ENCODE measurements at places on chromosomes 6 and 20.
A peak's percentile ranks its signal among the peaks of the same experiment; 100 is the strongest.

DNA sequence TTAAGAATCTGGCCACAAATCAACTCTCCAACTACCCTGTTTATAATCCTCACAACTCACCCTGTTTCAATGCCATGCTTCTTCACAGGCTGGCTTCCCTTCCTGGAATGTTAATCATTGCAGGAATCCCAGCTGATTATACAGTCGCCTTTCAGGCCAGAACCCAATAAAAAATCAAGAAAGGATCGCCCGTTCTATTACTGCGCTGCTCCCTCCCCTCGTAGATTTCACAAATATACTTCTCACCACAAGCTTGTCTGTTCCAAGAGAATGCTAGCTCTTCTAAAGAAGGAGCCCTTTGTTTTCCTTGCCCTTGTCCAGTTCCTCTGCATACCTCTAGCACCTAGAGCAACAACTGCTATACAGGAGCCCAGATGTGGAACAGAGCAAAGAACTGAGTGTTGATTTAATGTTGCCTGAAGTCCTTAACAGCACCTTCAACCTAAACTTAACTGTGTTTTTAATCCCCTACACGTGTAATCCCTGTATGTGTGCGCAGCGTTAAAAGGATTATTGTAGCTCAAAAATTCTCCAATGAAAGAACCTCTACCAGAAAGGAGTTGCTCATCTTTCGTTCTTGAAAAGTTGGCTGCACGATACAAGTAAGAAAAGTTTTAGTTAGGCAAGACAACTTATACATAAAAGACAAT, 988 bp downstream of the ECHDC1 start:
- H3K27me3 ChIP-seq, result no peaks in the 10 kb centered on the region
- no peak for DNase-seq
- no peak overlapping the region for H3K4me3 ChIP-seq
- no peak overlapping the region for H3K27ac ChIP-seq

- no peaks in the 10 kb centered on the region for H3K36me3 ChIP-seq
- no peak overlapping the region for H3K27ac ChIP-seq
- H3K27me3 ChIP-seq, result no peaks in the 10 kb centered on the region
- no peaks in the 10 kb centered on the region for H3K4me1 ChIP-seq
- DNase-seq, result no peak
Observed at GRCh38 chr6:7201732-7202541, 94.2 kb downstream of the RREB1 start.

DNA sequence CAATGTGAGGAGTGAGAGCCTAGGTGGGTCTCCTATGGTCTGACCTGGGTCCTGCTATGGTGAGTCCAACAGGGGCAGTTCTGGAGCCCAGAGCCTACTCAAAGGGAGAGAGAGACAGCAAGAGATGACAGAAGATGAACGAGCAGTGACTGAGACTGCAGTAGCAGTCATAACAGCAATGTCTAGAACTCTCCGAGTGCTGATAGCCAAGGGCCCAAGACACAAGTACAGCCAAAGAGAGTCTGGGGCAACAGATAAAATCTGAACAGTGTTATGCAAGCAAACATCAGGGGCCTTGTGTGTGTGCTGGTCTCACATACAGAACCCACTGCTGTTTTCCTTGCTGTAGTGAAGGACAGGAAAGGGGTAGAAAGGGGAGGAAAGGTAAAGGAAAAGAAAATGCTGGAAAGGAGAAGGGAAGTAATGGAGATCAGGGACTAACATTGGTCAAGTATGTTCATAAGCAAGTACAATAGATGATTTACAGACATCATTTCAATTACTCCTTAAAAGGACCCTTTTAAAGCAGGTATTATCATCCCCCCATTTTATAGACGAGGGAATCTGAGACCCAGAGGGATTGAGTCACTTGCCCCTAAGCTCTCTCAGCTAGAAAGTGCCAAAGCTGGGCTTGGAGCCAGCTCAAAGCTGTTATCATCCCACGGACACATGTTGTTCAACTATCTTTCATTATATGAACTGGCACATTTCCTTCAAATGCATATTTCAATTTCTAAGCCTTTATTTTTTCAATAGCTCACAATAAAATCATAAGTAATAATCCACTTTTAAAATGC, 182.3 kb upstream of the RAB32 start:
- H3K27me3 ChIP-seq, result no peaks in the 10 kb centered on the region
- no peaks in the 10 kb centered on the region for H3K36me3 ChIP-seq
- no peak overlapping the region for H3K27ac ChIP-seq

DNA sequence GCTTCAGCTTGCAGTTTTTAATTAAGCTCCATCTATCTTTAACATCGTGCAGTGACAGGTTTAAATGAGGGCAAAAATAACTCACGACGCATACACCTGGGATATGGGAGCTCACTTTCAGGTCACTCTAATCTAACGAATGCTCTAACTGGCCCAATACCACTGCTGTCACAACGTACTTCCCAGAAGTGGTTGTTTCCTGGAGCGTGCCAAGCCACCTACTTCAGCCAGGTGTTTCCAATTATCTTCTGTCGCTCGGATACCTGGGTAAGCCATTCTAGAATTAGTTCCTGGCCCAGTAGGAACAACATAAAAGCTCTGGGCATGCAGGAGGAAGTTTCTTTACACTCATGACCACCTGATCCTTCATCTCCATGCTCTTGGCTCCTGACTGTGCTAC, 147.4 kb downstream of the FOXC1 start:
- H3K27me3 ChIP-seq, result no peaks in the 10 kb centered on the region
- no peak overlapping the region for H3K4me3 ChIP-seq
- H3K27ac ChIP-seq, result no peak overlapping the region
- no peaks in the 10 kb centered on the region for H3K4me1 ChIP-seq

GRCh38 chr20:58665606-58666005, 14.5 kb downstream of the STX16 start:
- DNase-seq, result peak; percentile 50
- peak overlapping the region; percentile 72 for H3K27ac ChIP-seq
- no peaks in the 10 kb centered on the region for H3K27me3 ChIP-seq
- H3K4me3 ChIP-seq, result no peak overlapping the region
- H3K4me1 ChIP-seq, result peaks cover 23% of the 10 kb centered on the region

DNA sequence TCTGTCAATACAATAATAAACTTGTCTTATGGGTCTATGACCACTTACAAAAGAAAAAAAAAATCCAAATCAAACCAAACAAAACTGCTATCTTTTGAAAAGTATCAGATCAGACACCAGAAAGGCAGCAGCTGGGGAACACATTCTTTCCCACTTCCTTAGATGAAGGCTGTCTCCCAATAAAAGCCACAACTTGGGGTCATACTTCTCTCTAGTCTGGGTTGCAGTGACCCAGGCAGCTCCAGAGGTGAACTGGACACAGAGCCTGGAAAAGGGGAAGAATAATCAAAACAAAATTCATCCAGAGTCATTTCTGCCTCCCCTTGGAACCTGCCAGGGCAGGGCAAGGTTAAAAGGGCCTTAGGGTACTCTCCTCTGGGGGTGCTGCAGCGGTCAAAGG, 19.1 kb downstream of the ATXN1 start:
- H3K4me3 ChIP-seq, result no peak overlapping the region
- no peak overlapping the region for H3K27ac ChIP-seq
- DNase-seq, result no peak
- H3K27me3 ChIP-seq, result peaks cover 2% of the 10 kb centered on the region
- H3K36me3 ChIP-seq, result no peaks in the 10 kb centered on the region

DNA sequence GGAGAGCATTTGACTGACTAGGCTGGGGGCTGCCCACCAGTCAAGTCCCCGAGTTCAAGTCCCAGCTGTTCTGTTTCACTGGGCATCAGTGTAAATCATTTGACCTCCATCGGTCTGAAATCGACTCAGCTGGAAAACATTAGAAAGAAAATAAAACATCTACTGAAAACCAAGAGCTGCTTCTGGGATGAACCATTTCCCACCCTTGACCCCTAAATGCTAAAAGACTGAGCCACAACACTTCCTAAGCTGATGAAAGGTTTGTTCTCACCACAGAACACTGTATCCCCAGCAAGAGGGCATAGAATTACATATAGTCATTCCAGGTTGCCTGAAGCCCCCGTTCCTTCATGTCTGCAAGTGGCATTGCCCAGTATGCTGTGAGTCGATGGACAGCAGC, 237.0 kb upstream of the TAB2 start:
- H3K27me3 ChIP-seq, result no peaks in the 10 kb centered on the region
- no peak overlapping the region for H3K4me3 ChIP-seq
- no peaks in the 10 kb centered on the region for H3K36me3 ChIP-seq
- no peak for DNase-seq
- H3K4me1 ChIP-seq, result peaks cover 5% of the 10 kb centered on the region

DNA sequence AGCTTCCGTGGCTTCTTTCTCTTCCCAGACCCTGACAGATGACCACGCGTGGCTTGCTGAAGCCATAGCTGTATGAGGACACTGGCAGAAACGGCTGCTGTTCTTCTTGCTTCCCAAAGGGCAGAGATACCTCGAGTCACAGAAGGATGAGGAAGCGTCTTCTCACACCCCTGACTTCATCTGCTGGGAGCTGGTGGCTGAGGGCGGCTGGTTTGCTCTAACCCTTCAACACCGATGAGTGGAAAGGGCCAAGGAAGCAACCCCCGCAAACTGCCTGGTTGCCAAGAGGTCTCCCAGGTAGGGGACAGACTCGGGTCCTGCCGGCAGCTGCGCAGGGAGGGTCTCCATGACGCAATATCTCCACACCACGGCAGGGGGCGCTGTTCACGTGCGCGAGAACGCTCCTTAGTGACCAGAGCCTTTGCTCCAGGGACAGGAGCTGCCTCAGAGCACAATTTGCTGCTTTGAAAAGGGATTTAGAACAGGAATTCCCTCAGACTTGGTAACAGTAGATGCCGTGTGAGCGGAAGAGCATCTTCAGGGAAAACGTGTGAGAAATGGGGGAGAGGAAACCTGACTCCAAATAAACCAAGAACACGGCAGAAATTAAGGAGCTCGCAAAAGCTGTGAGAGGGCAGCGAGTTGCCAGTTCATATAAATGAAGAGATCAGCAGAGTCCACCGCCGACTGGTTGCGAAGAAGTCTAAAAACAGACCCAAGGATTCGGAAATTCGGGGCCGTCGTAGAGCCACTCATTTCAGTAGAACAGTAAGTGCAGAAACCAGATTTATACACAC, 80.2 kb downstream of the ERMARD start:
- peak overlapping the region; percentile 6 for H3K27ac ChIP-seq
- peaks cover 6% of the 10 kb centered on the region for H3K27me3 ChIP-seq
- peak overlapping the region; percentile 11 for H3K4me3 ChIP-seq
- DNase-seq, result peak; percentile 94
- H3K4me1 ChIP-seq, result peaks cover 8% of the 10 kb centered on the region
- H3K36me3 ChIP-seq, result peaks cover 10% of the 10 kb centered on the region

GRCh38 chr6:131954775-131955107, 3.6 kb upstream of the CCN2 start:
- no peak overlapping the region for H3K27ac ChIP-seq
- no peaks in the 10 kb centered on the region for H3K36me3 ChIP-seq
- peaks cover 5% of the 10 kb centered on the region for H3K4me1 ChIP-seq
- no peak for DNase-seq

DNA sequence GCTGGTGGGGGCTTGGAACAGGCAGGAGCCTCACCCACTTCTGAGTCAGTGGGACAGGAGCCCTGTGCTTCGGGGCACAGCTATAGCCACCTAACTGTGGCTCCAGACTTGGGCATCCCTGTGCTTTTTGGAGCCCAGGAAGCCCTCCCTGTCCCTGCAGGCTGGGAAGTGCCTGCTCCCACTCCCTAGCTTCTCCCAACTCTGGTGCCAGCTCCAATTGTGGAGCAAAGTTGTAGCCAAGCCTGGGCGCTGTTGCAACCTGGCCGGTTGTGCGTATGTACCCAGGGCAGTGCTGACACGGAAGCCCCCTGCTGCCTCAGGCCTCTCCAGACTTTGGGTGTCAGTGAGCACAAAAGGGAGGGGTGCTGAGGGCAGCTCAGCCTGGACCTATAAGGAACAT, 601.7 kb upstream of the GJE1 start:
- no peak overlapping the region for H3K4me3 ChIP-seq
- H3K27me3 ChIP-seq, result no peaks in the 10 kb centered on the region
- no peaks in the 10 kb centered on the region for H3K4me1 ChIP-seq
- no peak overlapping the region for H3K27ac ChIP-seq
- no peaks in the 10 kb centered on the region for H3K36me3 ChIP-seq

DNA sequence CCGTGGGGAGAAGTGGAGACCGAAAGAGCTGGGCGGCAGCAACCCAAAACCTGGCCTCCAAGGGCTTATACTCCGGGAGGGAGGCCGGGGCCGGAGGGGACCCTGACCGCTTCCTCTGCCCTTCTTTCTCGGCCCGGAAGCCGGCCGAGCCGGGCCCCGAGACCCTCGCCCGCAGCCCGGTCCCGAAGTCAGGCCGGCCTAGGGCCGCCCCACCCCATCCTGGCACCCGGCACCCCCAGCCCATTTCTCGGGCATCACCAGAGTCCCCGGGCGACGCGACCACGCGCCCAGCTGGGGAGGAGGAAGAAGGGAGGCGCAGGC, 572 bp upstream of the ZDHHC14 start:
- H3K27ac ChIP-seq, result no peak overlapping the region
- H3K36me3 ChIP-seq, result no peaks in the 10 kb centered on the region
- H3K27me3 ChIP-seq, result no peaks in the 10 kb centered on the region
- H3K4me3 ChIP-seq, result peak overlapping the region; percentile 85

GRCh38 chr20:33019465-33020277, 11.8 kb upstream of the BPIFB6 start:
- H3K4me3 ChIP-seq, result no peak overlapping the region
- peaks cover 8% of the 10 kb centered on the region for H3K27me3 ChIP-seq
- H3K4me1 ChIP-seq, result peaks cover 1% of the 10 kb centered on the region
- no peaks in the 10 kb centered on the region for H3K36me3 ChIP-seq
- H3K27ac ChIP-seq, result no peak overlapping the region

- DNase-seq, result no peak
- H3K4me1 ChIP-seq, result no peaks in the 10 kb centered on the region
- H3K27ac ChIP-seq, result no peak overlapping the region
- H3K4me3 ChIP-seq, result no peak overlapping the region
Observed at GRCh38 chr6:42086046-42087035, 36.0 kb downstream of the TAF8 start.

DNA sequence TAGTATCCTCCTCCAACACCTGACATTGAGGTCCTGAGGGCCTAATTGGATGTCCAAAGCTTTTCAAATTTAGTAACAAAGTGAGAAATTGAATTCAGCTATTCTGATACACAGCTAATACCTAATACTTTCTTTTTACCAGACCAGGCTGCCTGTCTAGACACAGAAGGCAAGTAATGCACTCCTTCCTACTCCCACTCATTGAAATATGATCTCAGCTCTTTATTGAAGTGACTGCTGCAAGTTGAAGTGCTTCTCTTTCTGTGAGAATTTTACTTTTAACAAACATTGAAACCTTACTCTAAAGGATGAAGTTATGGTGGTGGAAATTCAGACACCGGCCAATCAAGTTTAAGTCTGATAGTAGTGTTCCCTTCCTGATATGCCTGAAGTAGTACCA, 90.8 kb upstream of the OGFRL1 start:
- H3K4me1 ChIP-seq, result no peaks in the 10 kb centered on the region
- no peaks in the 10 kb centered on the region for H3K27me3 ChIP-seq
- no peak overlapping the region for H3K4me3 ChIP-seq
- H3K27ac ChIP-seq, result no peak overlapping the region

GRCh38 chr6:160895562-160895961, 96.0 kb upstream of the MAP3K4 start:
- no peak for DNase-seq
- H3K27ac ChIP-seq, result no peak overlapping the region
- no peaks in the 10 kb centered on the region for H3K36me3 ChIP-seq
- H3K27me3 ChIP-seq, result no peaks in the 10 kb centered on the region

GRCh38 chr6:169902070-169902469, 150.6 kb downstream of the ERMARD start:
- H3K4me1 ChIP-seq, result peaks cover 7% of the 10 kb centered on the region
- peaks cover 4% of the 10 kb centered on the region for H3K27me3 ChIP-seq
- DNase-seq, result no peak
- H3K27ac ChIP-seq, result no peak overlapping the region
- peaks cover 14% of the 10 kb centered on the region for H3K36me3 ChIP-seq
- H3K4me3 ChIP-seq, result no peak overlapping the region

GRCh38 chr6:141641951-141642350, 490.8 kb upstream of the GJE1 start:
- no peaks in the 10 kb centered on the region for H3K36me3 ChIP-seq
- H3K27ac ChIP-seq, result no peak overlapping the region
- H3K27me3 ChIP-seq, result no peaks in the 10 kb centered on the region
- no peaks in the 10 kb centered on the region for H3K4me1 ChIP-seq
